Fibroblast of skin of left quadriceps (primary cell): ENCODE measurements at places on chromosomes 1 and 21.

DNA sequence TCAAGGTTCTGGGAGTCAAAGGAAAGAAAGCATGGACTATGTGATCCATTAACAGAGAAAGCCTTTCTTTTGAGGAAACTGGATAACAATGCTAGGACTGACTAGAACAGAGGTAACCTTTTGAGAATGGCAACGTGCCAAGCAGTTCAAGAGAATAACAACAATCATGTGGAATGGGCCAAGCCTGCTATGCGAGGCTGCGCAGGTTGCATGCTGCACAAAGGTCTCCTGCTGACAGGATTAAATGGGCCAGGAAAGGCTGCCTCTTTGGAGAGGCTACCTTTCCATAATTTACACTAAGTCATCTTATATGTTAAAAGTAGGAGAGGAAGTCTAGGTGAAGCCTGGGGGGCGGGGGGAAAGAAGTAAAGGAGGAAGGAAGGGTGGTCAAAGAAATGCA, 5.8 kb downstream of the PCNX2 start:
- DNase-seq, result no peak

DNA sequence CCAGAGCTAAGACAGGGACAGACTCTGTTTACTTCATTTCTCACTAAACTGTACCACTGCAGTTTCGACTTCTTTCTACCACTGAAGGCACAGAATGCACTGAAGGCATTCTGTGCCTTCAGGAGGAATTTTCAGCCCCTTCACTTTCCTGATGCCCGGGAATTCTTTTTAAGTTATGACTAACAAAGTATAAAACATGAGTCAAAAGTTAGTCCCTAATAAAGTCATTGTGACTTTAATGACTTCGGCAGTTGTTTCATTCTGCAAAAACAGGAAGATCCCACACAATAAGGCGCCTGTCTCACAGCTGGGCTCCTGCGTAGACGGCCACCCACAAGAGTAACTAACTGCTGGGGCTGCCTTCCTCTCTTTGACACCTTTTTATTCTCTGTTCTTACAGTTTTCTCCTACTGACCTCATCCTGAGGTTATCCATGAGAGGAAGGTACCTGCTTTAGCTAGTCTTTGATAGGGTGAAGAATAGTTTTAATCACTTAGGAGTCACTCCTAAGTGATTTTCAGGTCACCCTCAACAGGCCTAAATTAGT, 183.9 kb upstream of the SGIP1 start:
- DNase-seq, result no peak

DNA sequence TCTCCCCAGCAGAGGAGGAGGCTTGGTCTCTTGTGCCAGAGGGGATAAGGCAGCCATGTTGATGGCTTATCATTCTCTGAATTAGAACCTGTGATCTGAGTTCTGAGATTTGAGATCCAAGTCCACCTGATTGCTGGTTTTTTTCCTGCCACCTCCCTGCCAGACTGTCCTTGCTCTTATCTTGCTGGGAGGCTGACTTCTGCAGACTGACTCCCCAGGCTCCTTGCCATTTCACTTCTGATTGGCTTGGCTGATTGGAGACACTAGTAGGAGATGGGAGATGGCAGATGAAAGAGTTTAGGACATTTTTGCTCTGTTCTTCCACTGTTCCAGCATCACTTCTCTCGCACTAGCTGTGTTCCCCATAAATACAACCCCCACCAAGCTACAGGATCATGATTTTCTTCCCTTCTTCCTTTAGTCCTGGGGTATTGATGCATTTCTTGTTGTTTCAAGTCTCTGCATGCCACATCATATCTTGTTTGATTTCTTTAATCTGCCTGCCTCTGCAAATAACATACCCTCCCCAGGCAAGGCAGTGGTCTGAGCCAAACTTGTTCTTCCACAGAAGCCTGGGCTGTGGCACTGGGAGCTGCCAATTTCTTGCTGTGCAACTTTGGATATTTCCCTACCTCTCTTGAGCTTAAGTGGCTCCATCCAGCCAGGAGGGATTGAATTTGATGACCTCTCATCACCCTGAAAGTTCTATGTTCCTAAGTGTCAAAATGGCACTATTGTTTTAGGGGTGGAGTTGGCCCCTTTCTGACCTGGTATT, 963 bp upstream of the CYP4B1 start:
- DNase-seq, result no peak

GRCh38 chr1:67874501-67875111, 41.3 kb upstream of the GNG12 start:
- no peak for DNase-seq

DNA sequence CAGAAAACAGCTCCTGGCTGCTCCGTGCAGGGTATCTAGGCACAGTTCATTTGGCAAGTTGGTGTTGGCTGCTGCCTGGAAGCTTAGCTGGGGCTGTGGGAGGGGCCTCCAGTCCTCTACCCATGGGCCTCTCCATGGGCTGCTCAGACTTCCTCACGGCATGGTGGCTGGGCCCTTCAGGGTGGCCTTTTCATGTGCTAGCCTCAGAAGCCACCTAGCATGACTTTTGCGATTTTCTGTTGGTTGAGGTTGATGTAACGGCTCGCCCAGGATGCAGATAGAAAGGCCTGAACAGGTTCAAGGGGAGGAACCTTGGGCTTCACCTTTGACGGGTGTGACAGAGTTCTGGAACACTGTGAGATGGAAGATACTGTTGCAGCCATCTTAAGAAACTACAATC, 25.8 kb upstream of the LHX4 start:
- no peak for DNase-seq

DNA sequence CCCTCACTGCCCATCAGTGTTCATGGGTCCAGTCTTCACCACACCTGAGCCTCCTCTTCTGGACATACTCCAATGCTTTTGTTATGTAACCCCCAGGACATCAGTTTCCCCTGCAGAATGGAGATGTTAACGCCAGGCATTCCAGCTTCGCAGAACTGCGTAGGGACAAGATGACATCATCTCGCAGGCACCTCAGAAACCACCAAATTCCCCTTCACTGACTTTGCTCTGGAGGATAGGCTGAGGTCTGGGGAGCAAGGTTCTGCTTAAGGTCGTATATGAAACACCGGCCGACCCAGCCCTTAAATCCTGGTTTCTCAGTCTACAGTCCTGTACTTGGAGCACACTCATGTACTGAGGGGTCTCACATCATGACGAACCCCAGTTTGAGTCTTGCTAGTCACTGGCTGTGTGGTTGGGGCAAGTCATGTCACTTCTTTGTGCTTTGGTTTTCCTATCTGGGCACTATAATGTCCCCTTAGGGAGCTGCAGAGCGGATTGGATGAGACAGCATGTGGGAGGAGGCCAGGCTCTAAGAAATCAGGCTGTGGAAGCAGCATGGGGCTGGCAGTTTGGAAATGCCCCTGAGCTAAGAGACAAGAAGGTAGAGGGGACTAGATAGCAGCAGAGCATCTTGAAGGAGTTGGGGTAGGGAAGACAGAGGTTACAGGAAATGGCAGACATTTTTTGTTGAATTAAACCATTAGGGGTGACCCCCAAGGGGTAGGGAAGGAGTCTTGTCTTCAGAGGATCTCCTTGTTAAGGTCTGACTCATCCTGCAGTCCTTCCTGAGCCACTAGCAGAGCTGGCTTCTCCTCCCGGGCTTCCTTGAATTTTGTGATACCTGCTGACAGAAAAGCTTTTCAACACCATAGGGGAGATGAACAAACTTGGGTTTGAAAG, 138.3 kb downstream of the FOXD2 start:
- peak; percentile 42 for DNase-seq
